Mammary epithelial cell (primary cell): ENCODE measurements at places on chromosomes 7 and 10. TPM values are rescaled to one million over a fixed set of nuclear protein-coding genes. Genes with fewer than 3 reads are reported as not detected.

PRRT4 gene
- 0.26 TPM for polyA plus RNA-seq

DNA sequence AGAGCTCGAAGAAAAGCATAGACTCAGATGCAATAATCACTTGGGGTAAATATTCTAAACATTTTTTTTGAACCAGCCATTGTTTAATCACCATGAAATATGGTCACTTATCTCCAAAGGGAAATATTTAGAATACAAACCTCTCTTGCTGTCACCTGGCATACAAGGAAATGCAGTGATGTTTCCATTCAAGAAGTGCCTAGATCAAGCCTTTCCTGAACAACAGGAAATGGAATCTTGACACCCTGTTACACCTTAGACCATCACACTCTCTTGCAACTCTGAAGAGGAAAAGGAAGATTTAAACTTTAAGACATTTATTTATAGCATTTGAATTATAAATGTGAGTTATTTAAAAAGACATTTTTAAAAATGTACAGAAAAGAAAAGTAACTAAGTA lies 263.0 kb upstream of the BMPER start:
- no peak for DNase-seq

DNA sequence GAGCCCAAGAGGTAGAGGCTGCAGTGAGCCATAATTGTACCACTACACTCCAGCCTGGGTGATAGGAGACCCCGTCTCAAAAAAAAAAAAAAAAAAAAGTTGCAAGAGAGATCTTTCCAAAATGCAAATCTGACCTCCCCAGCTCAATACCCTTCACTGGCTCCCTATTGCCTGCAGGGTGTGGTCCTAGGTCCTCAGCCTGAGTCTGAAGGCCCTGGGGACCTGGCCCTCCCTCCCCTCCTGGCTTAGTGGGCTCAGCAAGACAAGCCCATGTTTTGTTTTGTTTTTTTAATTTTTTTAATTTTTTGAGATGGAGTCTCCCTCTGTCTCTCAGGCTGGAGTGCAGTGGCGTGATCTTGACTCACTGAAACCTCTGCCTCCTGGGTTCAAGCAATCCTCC lies 20.6 kb downstream of the SRRM3 start:
- DNase-seq = no peak

- no peak for DNase-seq
These were observed 572 bp downstream of the ATP5MF start for GRCh38 chr7:99465421-99465768.

GRCh38 chr7:101953248-101953819 lies 135.9 kb downstream of the CUX1 start:
- no peak for DNase-seq

DNA sequence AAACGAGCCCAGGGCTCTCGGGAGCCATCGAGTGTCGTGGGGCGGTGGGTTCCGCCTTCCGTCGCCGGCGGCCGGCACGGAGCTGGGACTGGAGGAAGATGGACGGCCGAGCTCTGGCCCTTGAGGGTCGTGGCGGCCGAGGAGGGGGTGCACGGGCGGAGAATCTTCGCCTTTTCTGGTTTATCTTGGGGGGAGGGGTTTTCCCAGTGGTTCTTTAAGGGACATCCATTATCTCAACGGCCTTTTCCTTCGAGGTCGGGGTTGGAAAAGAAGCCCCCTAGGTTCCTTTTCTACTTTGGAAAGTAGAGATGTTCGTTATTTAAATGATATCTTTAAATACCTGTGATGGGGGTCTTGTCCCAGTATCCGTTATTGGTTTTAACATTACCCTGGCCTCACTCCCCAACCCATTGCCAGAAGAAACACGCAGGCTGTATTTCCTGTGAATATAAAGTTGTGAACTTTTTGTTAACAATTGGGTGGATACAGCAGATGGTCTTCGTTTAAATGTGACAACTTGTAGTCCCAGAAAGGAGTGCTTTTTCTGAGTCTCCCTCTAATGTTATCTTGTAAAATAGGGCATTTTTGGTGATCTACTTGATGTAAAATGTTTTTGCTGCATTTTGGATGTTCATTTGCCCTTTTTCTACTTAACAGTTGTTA lies 765 bp downstream of the CCAR1 start:
- peak; percentile 1 for DNase-seq

GRCh38 chr10:69051303-69051702 lies 36.6 kb upstream of the SRGN start:
- DNase-seq = no peak

DNA sequence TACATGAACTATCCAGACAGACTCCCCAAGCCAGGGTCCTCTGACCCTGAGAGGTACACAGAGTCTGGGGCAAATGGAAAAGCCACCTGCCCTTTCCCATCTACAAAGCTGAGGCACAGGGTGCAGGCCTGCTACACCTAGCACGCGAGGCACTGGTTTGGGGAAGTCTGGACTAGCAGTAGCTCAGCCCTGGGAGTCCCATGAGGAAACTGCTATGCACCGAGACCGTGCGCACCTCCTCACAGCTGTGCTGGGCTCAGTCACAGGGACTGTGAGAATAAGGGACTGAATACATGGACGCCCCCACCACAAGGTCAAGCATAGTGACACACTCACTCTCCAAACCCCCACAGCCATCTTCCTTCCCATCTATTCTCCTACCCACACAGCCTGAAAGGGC lies 8.2 kb downstream of the MAT1A start:
- no peak for DNase-seq

DNA sequence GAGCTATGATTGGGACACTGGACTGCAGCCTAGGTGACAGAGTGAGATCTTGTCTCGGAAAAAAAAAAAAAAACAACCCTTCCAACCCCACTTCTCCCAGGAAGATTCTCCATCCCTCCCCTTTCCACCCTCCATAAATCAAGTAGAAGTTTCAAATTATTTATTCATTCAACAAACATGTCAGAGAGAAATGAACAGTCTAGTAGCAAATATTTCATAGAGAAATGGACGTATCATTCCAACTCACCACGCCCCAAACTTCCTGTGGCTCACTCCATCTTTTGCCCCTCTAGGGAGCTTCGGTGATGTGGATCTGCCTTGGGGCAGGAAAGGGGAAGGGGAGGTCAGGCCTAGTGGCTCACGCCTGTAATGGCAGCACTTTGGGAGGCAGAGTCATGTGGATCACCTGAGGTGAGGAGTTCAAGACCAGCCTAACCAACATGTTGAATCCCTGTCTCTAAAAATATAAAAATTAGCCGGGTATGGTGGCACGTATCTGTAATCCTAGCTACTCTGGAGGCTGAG lies 638 bp upstream of the TRAPPC14 start:
- DNase-seq = no peak

DNA sequence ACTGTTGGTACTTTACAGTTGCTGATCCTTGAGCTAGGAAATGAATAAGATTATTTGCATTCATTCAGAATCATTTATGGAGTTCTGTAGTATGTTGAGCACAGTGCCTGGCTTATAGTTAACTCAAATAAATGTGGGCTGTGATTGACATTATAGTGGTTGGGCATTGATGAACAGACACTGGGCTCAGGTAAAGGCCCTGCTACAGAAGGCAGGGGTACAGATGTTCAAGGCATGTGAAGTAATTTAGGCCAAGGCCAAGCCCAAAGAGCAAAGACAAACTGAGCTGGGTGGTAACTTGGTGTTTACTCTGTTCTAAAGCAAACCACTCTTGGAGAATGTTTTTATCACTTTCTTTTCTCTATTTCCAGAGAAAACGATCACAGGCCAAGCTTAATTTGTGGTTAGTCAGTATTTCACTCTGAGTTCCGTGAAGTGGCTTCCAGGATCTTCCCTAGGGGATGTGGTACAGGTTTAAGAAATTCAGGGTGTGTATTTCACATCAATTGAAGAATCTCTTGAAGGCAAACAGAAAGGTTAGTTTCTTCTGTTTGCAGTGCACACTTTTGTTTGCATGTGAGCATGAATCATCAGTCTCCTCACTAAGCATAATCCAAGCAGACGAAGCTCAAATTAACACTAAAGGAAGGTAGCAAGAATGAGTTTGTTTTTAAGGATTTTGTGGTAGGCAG lies 113.9 kb upstream of the PRR15 start:
- DNase-seq = no peak
